ENCODE measurements at places on chromosomes 1 and 21.

DNA sequence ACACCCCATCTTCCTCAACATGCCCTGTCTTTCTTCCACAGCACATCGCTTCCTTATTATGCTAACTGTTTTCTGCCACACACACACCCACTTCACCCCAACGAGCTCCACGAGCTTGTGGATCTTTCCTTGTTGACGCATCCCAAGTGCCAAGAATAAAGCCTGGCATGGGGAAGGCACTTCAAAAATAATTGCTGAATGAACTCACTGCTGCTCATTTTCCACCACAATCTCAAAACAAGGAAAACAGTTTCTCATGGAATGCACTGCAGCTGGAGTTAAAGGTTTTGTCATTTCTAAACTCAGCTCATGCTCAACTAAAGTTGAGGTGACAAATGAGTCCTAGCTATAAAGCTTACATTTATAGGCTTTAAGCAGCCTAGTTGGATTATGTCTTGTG is 86.0 kb downstream of the TIAM1 start:
- DNase-seq, result no peak

GRCh38 chr1:114232691-114233090 is 79.0 kb upstream of the SYT6 start:
- no peak for DNase-seq

GRCh38 chr1:235648954-235649367 is 623 bp downstream of the GNG4 start:
- DNase-seq, result peak; percentile 55

DNA sequence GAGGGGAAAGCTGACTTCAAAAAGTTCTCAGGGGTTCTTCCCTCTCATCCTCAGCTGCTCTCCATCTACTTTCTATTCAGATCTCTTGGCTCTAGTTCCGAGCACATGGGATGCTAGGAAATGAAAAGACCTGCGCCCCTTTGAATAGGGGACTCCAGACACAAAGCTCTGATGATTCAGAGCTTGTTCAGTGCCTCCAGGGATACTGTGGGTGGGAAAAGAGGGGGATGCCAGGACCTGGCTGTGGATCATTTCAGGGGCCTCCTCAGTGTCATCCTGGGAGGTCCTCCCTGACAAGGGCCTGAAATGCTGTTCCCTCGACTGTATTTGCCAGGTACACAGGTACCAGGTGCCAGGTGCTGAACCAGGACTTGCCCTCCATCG is 943 bp upstream of the KIAA0040 start:
- DNase-seq, result no peak

GRCh38 chr1:225942574-225942973 is 1.6 kb upstream of the LEFTY2 start:
- DNase-seq, result no peak

DNA sequence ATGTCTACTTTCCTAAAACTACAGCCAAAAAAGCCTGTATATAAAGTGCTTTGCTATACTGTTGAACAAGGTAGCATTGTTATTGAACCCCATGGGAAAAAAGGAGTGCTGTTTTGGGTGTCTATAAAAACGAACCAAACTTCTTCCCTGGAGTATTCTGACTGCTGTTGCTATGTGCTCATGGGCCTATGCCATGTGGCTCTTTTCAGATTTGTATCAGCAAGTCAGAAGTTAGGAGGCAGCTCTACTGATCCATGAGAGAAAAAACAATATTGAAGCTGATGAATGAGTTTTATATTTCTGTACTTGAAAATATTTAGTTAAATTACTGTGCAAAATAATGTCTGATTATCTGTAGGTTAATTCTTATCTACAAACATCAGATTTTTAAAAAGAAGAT is 66.5 kb downstream of the ADGRL2 start:
- no peak for DNase-seq

GRCh38 chr1:6419397-6419803 is 319 bp downstream of the HES2 start:
- DNase-seq, result no peak

DNA sequence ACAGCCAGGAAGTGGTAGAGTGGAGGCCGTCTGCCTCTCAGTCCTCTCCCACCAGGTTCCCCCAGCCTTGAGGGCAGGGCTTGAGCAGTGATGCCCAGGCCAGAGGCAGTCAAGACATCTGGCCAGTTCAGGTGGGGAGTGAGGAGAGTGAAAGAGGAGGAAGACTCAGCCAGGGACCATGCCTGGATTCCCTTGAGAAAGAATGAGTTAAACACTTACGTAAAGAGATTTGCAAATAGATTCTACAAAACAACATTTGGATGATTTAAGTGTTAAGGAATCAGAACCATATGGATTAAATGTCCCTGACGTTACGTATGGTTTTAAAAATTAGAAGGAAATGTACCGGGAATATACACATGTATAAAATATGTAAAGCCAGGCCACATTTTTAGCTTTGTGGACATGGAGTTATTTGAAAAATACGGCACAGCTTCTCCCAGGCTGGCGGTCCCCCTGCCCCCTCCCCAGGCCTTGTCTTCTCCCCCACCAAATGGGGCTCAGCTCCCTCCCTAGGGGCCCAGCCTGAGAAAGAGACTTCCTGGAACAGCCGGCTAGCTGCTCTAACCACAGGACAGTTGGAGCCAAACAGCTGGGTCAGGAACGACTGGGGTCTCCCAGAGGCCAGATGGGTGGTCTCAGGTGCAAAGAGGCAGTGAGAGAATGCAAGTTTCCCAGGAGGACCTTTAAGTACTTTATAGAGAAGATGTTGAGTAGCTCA is 188.3 kb upstream of the EDN2 start:
- peak; percentile 98 for DNase-seq

GRCh38 chr1:54850737-54851136 is 36.3 kb downstream of the DHCR24 start:
- DNase-seq, result peak; percentile 86

- no peak for DNase-seq
Observed at GRCh38 chr1:10900251-10900651, 103.8 kb upstream of the CASZ1 start.

DNA sequence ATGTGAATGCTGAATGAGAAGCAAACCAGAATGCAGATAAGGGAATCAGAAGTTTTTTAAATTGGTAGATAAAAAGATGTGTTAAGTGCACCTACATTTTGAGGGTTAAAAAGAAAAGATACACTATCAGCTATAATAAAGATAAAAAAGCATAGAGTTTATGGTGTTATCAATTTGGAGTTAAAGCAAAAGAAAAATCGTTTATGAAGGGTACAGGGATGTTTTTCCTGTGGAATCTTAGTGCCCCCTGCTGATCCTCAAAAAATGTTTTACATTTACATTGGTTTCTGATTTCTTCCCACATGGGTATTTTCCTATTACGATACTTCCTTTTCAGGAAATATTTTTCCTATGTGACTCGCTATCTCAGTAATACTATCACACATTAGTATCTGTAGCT is 293.5 kb downstream of the MRPL39 start:
- peak; percentile 73 for DNase-seq

DNA sequence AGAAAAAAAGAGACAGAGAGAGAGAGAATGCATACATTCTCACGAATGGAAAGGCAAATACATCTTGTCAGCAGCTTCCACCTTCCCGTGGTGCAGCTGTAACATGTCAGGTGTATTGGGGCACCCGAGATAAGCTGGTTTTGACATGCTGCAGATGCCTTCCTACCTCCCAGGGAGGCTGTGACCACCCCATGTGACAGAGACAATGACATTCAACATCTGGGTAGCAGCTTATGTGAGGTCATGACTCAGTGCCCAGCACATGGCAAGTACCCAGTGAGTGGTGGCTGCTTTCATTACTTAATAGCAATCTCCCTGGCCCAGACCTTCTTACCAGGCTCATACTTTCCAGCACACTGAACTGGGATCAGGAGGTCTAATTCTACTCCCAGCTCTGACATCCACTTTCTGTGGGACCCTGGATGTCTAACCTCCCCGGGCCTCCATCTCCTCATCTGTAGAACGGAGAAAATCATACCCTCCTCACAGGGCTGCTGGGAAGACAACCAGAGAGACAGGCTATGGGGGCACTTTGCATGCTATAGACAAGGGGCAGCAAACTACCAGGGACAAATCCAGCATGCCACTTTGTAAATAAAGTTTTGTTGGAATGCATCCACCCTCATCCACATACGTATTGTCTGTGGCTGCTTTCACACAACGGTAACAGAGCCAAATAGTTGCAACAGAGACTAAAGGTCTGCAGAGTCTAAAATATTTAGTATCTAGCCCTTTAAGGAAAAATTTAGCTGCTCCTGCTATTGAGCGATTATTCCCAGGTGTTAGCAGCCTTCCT is 38.5 kb upstream of the ZBTB40 start:
- DNase-seq, result peak; percentile 21

DNA sequence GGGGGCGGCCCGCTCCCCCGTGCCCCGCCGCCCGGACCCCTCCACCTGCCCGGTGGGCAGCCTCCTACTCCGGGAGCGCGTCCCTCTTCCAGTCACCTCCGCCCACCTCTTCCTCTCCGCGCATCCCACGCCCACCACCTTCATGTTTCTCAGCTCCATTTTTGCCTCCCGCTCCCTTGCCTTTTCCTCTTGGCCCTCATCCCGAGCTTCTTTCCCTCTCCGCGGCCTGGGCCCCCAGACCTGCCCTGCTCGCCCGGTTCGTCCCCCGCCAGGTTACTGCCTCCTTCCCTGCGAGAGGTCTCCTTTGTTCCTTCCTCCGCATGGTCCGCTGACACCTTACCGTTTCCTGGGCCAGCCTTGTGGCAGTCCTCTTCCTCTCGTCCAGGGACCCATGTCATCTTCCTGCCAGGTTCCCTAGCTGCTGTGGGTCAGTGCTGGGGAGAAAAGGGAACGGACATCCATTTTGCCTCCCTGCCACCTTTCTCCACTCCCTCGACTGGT is 563 bp downstream of the QSOX1 start:
- DNase-seq, result no peak

GRCh38 chr1:220692436-220693228 is 2.5 kb downstream of the C1orf115 start:
- DNase-seq, result peak; percentile 34

GRCh38 chr1:198575798-198576641 is 35.5 kb upstream of the ATP6V1G3 start:
- DNase-seq, result no peak

DNA sequence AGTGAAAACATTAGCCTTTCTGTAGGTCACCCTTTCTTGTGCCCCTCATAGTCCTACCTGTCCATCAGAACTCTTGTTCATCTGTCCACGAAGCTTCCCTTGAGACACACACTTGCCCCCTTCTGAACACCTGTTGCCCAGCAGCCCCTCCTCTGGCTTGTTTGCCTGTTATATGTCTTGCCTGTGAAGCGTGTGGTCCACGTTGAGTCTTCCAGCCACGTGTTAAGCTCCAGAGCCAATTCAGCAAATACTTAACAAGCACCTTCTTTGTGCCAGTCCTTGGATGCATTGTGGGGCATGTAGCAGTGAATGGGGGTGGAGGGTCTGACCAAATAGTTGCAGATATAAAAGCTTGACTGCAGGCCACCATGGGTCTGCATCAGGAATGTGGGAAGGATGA is 66.6 kb downstream of the MAN1C1 start:
- no peak for DNase-seq
